ENCODE measurements at places on chromosomes 4 and X.
A peak's percentile ranks its signal among the peaks of the same experiment; 100 is the strongest.

GRCh38 chr4:24924309-24924781, 11.5 kb upstream of the CCDC149 start:
- DNase-seq = no peak

DNA sequence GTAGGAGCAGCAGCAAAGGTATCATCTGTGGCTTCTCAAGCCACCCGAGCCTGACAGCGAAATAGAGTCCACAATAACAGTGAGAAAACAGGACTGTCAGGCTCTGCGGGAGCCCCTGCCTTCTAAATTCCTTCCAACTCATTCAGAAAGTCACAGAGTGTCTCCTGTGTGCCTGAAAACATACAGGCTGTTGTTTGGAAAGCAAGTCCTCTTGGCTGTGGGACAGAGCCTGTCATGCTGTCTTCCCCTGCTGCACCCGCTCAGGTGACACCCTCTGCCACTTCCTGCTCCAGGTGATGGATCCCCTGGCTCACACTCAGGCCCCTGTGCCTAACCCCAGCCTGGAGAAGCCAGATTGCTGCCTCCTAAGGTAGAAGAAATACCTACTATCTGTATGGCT, 152.3 kb downstream of the RAB28 start:
- DNase-seq = no peak

DNA sequence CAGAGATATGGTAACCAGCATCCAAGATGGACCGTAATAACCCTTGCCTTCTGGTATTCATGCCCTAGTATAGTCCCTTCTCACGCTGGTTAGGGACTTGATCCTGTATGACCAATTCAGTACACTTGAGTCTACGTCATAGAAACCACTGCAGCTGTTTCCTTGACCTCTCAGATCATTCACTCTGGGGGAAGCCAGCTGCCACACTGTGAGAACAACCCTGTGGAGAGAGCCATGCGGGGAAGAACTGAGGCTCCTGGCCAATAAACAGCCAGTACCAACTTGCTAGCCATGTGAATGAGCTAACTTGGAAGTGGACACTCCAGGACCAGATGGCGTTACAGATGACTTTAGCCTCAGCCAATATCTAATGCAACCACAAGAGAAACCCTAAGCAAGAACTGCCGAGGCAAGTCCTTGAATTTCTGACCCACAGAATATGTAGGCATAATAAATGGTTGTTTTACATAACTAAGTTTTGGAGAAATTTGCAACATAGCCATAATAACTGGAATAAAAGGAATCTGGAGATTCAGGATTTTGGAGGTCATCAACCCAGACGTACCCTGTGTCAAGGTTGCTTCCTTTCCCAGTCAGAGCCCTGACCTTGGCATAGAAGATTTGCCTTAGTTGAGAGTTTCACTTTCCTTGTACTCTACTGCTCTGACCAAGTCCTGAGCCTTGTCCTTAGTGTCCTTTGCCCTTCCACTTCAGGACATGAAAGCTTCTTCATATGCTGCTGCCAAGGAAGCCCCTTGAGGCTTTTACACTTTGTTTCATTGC, 87.3 kb upstream of the ZNF81 start:
- no peak for DNase-seq

DNA sequence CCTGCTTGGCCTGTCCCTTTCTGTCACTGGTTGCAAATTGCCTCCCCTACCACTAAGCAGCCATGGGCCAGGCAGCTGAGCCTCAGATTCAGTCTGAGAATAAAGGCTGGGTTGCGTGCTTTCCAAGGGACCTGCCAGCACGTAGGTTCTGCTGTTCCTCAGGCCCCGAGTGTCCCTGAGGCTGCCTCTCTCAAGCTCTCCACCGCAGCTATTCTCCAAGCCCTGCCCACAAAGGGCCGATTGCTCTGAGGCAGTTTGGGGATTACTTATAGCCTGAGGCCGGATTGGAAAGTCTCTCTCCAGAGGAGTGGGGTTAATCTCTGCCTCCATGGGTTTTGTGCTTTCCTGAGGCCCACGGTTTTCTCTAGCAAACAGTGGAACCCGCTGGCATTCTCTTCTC, 590.7 kb downstream of the BCOR start:
- DNase-seq = no peak

DNA sequence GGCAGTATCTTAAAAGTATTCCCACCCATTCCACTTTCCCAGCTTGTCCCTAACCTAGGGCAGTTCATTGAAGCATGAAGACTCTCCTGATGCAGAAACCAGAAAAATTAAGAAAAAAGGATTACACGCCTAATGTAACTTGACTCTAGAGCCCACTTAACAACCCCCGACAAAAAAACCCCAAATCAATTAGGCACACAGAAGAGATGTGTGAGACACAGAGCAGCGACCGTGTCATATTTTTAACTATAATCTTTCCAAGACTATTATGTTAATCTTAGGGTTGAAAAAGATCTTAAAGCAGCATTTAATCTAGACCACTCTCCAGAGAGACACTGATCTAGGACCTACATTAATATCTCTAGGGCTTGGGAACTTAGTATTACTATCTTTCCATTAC, 1.3 kb downstream of the YTHDC1 start:
- no peak for DNase-seq

DNA sequence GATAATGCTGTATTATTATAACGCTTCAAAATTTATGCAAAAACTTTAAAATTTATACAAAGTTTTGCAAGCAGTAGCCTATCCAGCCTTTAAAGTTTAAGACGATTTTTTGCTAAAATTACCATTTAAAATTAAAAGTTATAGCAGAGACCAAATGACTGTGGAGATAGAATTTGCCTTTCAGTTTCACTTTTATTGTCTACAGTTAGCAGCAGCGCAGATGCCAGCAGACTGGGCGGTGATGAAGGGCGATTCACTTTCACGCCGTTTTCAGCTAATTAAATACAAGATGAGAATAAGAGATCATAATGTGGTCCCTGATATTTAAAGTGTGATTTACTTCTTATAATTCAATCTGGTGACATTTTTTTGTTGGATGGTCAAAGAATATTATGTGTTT, 1381.5 kb upstream of the ADGRL3 start:
- no peak for DNase-seq

- DNase-seq = no peak
Measured at GRCh38 chr4:108398316-108398715, 222.1 kb upstream of the RPL34 start.

GRCh38 chr4:5051278-5052203, at the start of gene STK32B:
TSS of gene STK32B (plus strand) at chr4:5051480.
- DNase-seq = no peak

- DNase-seq = peak; percentile 33
Measured at GRCh38 chr4:36208893-36209473, 35.3 kb downstream of the ARAP2 start.

DNA sequence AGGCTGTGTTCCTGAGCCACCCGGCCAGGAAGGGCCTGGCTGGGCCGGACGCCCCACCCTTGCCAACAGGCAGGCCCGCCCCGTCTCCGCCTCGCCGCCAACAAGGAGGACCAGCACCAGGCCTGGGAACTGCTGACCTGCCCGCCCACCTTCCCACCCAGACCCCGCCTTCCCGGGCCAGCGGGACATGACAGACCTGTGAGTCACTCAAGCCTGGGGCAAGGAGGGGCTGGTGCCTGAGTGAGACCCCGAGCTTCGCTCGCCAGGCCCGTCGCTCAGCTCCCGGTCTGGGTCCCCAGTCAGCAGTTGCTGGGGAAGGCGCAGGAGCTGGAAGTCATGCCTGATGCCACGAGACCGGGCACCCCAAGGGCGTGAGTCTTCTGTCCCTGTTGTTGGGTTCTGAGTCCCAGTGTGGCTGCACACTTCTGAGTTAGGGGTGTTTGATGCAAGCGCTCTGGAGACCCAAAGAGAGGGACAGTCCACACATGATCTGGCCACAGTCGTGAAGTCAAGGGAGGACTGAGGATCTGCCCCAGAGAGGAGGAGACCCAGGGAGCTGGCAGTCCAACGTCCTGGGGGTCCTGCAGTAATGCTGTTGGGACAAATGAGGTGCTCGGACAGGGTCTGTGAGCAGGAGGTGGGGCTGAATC, at the start of gene DNASE1L1:
TSS of gene DNASE1L1 (minus strand) at position 33 of the 650 bp plus-strand sequence. CDS start 3,686 bp downstream, outside the sequence.
- no peak for DNase-seq

- DNase-seq = no peak
Measured at GRCh38 chrX:96140796-96141195, 543.8 kb upstream of the DIAPH2 start.

DNA sequence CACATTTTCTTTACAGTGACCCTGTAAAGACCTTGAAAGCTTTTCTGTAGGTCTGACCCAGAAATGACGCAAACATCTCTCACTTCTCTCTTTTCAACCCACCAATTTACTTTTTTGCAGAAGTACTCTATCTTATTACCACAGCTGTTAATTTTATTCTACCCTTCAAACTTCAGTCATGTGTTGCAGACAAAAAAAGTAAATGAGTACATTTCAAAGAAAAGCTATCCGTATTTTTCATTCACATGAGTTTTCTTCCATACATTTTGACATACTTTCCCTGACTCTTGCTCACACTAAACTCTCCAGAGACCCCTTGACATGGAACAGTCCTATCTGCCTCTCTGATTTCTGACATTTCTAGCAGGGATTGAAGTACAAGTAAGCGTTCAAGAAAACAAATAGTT, 51.7 kb downstream of the SLC7A11 start:
- DNase-seq = no peak

- DNase-seq = no peak
Measured at GRCh38 chr4:384311-385010, 46.8 kb downstream of the ZNF141 start.

GRCh38 chr4:85426366-85426765, 48.6 kb upstream of the ARHGAP24 start:
- DNase-seq = no peak

DNA sequence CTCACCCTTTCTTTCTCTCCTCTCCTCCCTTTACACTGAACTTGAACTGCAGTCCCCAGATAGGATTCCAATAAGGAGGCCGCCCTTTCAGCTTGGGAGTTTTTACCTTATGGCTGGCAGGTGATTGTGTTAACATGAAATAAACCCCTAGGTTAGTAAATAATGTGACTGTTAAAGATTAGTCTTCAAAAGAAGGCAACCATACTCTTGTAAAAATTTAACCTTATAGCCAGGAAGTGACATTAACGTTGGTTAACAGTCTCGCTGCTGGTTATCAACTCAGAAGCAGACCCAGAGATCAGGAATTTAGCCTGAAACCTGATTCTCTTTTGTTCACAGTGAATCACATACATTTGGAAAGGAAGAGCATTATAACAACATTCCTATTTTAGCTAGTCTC, 15.2 kb downstream of the FHDC1 start:
- no peak for DNase-seq

GRCh38 chr4:13910556-13910955, 283.0 kb upstream of the BOD1L1 start:
- DNase-seq = no peak

- no peak for DNase-seq
Measured at GRCh38 chr4:41647383-41647782, 101.1 kb downstream of the PHOX2B start.

GRCh38 chr4:15917297-15917696, 21.2 kb downstream of the FGFBP1 start:
- no peak for DNase-seq

- DNase-seq = no peak
Measured at GRCh38 chrX:37653397-37654085, 32.0 kb upstream of the XK start.

DNA sequence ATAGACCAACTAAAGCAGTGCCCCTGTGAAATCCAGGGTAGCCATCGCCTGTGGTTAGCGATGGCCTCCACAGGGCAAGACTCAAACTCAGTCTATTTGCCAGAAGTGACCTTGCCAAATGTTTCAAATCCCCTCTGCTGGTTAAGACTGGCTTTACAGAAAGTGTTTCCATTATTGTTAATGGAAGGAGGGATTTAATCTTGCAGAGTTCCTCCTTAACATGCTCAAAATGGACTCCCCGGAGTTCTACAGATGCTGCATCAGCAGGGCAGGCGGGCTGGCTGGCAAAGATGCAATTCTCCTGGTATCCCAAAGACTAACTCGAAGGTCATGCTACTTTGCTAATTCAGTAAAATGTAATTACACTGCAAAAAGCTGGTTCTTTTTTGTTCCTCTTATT, 313.0 kb upstream of the SLC7A11 start:
- DNase-seq = no peak

DNA sequence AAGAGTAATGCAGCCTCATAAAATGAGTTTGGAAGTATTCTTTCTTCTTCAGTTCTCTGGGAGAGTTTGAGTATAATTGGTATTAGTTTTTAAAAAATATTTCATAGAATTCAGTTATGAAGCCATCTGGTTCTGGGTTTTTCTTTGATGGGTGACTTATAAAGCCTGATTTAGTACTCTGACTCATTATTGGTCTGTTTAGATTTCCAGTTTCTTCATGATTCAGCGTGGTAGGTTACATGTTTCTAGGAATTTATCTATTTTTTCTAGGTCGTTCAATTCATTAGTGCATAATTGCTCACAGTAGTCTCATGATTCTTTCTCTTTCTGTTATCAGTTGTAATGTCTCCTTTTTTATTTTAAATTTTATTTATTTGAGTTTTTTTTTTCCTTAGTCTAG, 111.2 kb downstream of the CEP44 start:
- no peak for DNase-seq

DNA sequence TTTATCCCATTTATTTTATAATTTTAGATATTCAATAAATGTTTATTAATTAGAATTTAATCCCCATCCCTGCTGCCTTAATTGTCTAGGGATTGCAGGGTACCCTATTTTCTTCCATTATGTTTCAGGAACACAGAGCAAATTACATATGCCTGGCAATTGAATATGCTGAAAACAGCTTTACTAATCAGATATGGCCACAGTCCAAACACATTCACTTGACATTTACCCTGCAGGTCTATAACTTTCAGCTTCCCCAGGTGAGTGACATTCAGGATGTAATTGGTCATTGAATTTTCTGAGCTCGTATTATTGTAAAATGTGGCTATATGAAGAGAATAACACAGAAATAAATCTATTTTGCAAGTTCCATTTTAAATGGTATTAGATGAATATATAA, 218.7 kb upstream of the NDST4 start:
- no peak for DNase-seq

DNA sequence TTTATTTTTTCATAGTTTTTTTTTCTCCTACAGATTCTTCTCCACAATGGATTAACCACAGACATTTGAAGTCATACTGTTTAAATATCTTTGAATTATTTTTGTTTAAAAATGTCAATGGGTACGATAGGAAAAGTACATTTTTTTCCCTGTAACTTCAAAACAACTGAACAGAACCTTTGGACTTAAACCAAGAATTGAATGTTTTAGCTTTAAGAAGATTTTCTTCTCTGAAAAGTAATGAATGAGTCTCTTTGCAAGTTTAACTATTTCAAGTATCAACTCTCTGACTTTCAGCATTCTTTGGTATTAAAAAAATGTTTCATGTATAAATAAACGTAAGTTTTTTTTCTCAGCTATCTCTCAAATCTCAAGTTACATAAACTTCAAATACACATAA, 364.3 kb downstream of the FBXO8 start:
- DNase-seq = no peak

- no peak for DNase-seq
Measured at GRCh38 chr4:24605216-24605615, 20.9 kb upstream of the DHX15 start.

DNA sequence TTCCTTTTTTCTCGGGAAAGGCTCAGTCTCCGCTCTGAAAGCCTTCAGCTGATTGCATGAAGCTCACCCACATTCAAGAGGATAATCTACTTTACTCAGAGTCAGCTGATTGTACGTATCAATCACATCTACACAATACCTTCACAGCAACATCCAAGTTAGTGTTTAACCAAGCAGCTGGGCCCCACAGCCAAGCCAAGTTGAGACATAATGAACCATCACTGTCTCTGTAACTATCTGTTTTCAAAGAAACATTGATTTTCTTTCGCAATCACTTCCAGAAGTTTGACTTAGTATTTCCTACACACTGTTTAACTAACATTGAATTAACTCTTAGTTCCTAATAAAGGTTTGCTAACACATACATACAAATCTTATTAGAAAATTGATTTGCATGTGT, 40.3 kb downstream of the RWDD4 start:
- DNase-seq = no peak

GRCh38 chrX:19177721-19178120, 55.5 kb upstream of the ADGRG2 start:
- DNase-seq = no peak
